ENCODE measurements at places on chromosomes 1 and 21.
A peak's percentile ranks its signal among the peaks of the same experiment; 100 is the strongest.

- DNase-seq: no peak
These were observed 38.3 kb upstream of the GALNT2 start for GRCh38 chr1:230028602-230029223.

DNA sequence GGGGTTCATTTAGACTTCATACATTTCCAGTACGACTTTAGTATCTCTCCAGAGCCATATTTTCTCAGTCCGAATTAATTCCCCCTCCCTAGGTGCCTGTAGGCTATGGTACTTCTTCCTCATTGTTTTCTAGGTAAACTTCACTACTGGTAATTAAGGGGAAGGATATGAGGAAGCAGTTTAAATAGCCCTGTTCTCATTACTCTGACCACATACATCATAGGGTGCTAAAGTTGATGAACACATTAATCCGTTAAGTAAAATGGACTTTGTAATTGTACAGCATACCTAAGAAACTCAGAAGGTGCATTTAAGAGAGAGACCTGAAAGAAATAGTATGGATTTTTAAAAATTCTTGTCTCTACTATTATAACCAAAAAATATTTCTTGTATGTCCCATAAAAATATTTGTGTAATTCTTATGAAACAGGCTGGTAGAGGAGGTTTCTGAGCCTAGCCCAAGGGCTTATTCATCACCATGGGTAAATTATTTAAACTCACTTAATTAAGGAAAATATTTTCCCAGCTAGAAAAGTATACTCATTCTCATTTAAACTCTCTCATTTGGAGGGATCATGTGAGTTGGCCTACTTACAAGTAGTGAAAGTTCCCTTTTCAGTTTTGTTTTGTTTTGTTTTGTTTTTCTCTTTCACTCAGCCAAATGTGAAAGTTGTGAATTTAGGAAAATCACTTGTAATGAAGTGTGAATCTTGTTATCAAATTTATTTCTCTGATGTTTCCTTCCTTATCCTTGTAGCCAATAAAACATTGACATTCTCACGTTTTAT is 2.0 kb downstream of the PRMT6 start:
- no peak for DNase-seq

- no peak for DNase-seq
These were observed 63.2 kb downstream of the PRKAB2 start for GRCh38 chr1:147109041-147109440.

GRCh38 chr1:14726606-14727005 is 128.1 kb downstream of the KAZN start:
- DNase-seq: no peak

GRCh38 chr21:32391755-32392154 is 1.1 kb downstream of the URB1 start:
- no peak for DNase-seq

- no peak for DNase-seq
These were observed 18.3 kb downstream of the NECAP2 start for GRCh38 chr1:16458831-16459230.

DNA sequence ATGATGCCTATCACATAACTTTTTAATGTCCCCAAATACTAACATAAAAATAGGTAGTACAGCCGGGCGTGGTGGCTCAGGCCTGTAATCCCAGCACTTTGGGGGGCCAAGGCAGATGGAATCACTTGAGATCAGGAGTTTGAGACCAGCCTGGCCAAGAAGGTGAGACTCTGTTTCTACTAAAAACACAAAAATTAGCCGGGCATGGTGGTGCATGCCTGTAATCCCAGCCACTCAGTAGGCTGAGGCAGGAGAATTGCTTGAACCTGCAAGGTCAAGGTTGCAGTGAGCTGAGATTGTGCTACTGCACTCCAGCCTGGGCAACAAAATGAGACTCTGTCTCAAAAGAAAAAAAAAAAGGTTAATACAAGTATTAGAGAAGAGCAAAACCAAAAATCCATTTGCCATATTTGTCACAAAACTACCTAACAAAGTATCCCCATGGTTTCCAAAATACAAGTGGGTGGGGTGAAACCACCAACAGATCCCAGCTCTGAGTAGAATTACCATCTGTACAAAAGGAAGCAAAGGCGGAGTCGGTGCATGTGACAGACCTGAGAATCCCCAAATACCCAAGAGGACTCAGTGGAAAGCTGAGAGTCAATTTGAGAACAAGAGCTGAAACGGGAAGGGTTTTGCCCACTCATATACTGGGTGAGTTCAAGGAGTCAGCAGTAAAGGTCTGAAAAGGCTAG is 113.2 kb downstream of the TOMM20 start:
- DNase-seq: no peak

DNA sequence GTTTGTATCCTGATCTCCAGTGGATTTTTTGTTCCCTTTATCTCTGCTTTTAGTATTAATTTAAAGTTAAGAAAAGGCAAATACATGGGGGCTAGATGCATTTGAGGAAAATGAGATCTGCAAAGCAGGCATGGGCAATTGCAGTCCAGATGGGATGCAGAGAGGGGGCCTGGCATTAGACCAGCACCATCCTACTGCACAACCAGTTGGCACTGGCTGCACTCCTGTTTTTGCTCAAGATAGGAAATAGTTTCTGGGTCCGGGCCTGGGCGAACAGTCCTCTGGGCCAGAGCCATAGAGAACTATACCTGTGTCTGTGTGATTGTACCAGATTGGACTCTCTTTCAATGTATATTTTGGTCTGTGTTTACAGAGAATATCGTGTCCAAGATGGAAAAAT is 34.0 kb upstream of the LEPR start:
- peak; percentile 70 for DNase-seq

- no peak for DNase-seq
These were observed 36.8 kb upstream of the AHCYL1 start for GRCh38 chr1:109947582-109948284.

DNA sequence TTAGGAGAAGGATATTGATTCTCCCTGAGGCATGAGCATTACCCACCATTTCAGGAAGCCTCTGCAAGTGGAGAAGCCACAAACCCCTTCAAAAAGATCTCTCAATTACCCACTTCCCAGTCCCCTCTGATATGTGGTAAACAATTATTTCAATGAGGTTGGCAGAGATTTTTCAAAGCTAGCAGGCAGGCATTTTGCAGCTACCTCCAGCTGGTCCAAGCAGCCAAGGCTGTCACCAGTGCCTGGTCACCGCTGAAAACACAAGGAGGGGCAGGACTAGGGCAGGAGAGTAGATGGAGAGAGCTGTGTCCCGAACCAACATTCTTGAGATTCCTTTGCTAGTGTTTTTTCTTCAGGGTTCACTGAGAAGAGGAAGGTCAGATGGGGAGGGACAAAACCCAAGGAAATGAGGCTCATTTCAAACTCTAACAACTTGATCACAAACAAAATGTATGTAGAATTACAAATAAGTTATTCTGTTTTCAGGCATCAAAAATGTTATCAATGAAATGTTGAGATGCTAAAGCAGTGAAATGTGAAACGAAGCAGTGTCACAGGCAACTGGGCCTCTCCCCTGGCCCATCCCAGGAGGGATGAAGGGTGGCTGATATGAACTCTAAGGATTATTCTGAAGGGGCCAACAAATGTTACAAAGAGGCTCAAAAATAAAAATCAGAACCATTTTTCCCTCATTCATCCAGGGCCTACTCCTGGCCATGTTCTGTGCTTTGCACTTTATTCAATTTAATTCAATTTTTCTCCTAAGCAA is 22.3 kb downstream of the APP start:
- no peak for DNase-seq

GRCh38 chr1:209207701-209208286 is 375.7 kb upstream of the CAMK1G start:
- DNase-seq: peak; percentile 76

DNA sequence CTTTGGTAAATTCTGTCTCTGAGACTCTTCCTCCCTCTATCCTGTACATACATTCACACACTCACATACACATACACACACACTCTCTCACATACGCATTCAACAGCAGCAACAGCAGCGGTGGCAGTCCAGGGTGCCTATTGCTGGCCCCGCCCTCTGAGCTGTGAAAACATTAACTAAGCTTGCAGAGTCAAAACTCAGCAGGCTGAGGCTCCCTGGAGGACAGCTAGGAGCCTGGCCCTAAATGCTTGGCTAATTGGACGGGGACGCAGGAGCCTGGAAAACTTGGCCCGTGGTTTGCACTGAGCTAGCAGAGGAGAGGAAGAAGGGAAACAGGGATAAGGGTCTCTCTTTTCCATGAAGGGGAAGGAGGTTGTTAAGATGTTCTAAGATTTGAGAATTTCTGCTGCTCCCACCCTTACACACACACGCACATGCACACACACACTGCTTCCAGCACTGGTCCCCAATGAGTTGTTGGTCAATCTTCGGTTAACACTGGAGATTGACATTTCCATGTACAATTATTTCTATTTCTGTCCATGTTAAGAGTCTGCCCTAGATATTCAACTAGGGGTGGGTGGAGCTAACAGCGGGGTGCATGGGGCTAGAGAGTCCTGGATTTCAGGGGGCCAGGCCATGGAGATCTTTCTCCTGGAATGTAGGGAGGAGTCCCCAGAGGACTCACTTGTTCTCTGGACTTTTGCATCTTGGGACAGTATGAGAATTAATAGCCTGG is 94.2 kb downstream of the PLXNA2 start:
- DNase-seq: no peak

DNA sequence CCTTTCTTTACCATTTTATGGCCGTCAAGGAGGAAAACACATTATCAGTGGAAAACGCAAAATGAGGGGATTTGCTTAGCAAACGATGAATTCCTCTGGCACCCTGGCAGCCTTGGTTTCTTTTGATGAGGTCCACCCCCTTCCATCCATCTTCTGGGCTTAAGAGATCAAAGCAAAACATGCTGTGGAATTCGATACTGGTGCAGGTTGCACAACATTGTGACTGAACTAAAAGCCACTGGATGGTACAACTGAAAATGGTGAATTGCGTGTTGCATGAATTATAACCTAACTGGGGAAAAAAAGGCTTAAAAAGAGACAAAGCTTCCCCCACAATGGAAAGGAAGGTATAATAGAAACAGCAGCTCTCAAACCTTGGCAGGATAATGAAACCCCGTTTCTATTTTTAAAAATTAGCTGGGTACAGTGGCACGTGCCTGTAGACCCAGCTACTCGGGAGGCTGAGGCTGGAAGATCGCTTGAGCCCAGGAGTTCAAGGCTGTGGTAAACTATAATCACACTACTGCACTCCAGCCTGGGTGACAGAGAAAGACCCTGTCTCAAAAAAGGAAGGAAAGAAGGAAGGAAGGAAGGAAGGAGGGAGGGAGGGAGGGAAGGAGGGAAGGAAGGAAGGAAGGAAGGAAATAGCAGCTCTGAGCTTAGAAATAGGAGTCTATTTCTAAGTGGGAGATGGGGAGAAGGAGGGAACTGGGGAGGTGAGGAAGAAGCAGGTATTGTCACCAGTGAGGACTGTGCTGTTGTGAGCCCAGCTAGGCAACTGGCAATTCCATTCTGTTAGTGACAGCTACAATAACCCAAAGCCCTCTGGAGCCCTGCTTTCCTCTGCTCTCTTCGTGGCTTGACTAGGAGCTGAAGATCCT is 29.0 kb upstream of the LGALS8 start:
- DNase-seq: no peak

GRCh38 chr1:1398677-1399186 is 403 bp downstream of the CCNL2 start:
- DNase-seq: peak; percentile 46

- DNase-seq: no peak
These were observed 110.2 kb downstream of the MATN1 start for GRCh38 chr1:30613188-30613587.

GRCh38 chr1:234968451-234968850 is 160.2 kb downstream of the TOMM20 start:
- no peak for DNase-seq

- peak; percentile 86 for DNase-seq
These were observed 5.7 kb upstream of the PPP1R15B start for GRCh38 chr1:204417074-204417997.

DNA sequence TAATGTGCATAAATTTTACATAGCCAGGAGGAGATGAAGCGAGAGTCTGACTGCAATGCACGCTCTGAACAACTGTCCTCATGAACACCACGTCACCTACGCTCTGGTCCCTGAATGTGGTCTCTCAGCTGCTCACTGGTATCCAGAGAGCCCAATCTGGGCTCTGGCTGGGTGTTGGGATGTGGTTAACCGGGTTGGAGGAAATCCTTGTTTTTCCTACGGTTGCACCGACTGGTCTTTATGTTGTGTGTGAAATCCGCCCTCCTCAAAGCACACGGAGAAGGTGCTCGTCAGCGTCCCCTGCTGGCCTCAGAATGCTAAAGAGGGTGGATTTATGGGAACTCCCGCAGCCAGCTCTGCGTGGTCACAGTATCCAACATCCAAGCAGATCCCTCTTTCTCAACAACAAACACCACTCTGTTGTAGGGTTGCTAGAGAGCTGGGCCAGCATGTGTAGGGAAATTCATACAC is 51.8 kb upstream of the FAM89A start:
- no peak for DNase-seq

DNA sequence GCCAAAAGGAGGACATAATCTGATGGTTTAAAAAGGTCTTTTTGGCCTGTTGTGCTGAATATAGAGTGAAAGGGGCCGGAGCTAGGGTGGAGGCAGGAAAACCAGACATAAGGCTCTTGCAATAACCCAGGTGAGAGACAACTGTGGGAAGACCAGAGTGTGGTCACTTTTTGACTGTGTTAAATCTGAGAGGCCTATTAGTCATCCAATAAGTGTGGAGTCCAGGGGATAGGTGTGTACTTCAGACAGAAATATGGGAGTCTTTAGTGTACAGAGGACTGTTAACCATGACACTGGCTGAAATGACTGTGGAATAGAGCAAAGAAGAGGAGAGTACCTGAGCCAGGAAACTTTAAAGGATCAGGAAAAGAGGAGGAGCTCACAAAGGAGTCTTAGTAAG is 89.3 kb downstream of the VAV3 start:
- no peak for DNase-seq

GRCh38 chr1:94004924-94005323 is 95.7 kb upstream of the GCLM start:
- DNase-seq: no peak

DNA sequence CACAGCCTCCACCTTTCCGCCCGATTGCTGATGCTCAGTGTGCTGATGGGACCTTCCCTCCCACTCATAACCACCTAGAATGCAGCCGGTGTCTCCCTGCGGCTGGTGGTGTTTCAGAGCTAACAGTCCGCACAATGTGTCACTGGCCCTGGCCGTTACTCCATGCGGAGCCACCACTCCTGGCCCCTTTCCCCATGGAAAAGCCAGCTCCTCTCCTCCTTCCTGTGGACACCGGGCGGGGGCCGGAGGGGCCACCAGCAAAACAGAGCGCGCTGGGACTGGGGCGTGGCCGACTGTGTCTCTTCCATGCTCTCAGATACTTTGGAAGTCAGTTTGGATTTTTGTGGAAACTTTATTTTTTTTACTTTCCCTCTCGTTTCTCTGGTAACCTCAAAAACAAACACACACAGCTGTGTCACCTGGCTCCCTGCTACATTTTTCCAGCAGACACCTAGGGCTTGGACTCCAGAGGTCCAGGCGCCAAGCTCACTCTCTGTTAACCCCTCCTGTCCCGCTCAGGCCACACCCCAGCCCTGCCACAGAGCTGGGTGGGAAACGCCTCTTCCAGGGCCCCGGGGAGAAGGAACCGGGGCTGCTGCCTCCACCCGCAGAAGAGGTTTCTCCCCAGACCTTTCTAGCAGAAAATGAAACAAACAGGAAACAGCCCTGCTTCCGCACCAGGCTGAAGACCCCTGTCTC is 32.5 kb upstream of the COL6A2 start:
- DNase-seq: no peak
